ENCODE measurements at places on chromosomes 12 and 14.

DNA sequence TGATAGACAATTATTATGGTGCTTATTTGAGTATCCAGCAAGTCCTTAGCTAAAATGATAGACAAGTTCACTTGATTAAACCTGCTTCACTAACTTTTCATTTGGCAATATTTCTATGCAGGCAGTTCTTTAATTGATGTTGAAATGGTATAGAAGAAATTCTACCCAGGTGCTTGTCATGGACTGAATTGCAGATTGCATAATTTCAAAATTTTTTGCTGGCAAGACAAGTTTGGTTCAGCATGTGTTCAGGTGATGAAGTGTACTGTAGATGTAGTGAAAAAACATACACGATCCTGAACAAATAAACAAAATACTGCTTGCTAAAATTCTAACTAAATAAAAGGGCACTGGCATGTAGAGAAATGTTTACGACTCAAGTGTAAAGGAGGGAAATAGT lies 189.0 kb downstream of the FOXA1 start:
- no peak for DNase-seq

DNA sequence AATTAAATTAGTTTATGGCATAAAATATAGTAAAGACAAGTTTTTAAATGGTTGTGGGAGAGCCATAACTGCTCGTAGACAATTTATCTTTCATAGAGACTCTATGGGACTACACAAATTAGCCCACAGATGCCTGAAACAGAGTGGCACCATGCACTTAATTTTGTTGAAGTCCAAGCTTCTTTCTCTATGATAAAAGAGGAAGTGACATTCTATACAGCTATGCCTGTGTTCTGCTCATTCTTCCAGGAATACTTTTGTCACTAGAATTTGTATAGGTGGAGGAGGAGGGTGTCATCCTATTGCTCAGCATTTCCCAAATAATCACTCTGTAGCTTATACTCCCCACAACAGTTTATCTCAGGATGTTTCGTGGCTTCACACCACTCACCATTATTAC lies 43.7 kb upstream of the KICS2 start:
- DNase-seq: no peak

GRCh38 chr12:26287671-26288381 lies 92.5 kb downstream of the SSPN start:
- no peak for DNase-seq

DNA sequence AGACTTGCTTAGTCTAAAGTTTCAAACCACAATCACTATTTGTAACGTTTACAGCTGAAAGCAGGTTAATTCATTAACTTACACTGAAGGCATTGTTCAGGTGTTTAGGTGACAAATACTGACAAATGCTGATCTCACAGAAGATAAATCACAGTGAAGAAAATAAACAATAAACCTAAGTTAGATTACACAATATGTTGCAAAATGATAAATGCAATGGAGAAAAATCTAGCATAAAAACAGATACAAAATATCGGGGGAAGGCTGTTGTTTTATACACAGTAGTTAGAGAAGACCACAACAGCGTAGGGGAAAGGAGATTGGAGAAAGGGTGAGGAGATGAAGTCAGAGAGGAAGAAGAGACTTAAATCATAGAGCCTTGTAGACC lies 3.0 kb downstream of the SCAF11 start:
- no peak for DNase-seq

DNA sequence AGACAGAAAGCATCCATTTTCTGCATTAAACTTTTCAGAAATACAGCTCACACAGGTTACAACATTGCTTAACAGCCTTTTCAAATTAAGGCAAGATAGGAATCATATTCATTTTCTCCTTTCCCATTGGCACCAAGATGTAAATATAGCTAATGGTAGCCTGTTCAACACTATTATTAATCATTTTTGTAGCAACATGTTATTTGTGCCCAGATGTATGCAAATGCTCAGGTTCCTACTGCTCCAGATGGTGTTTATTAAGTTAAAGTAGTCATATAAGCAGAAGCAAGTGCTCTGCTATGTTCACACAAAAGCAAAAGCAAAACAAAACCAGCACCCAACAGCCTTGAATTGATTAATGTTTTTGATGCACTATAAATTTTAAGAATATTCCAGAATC lies 1110.6 kb downstream of the SLC6A15 start:
- DNase-seq: no peak

DNA sequence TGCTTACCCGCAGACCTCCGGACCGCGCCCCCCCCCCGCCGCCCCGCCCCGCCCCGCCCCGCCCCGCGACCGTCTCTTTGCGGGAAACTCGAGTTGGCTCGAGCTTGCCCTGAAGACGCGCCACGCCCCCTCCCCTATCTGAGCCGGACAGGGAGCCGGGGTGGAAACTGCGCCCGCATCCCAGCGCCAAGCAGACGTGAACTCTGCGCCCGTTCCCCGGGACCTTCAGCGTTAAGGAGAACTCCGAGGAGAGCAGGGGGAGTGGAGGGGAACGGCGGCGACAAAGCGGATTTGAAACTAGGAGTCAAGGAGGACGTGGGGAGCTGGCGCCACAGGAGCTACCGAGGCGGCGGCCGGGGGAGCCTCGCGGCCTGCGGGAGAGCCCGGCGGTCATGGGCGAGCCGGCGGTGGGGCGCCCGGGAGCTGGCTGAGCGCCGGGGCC lies at the start of gene KCNK13:
TSS of gene KCNK13 (plus strand) at position 310 of the 442 bp plus-strand sequence. CDS start 212 bp downstream, outside the sequence.
- peak; percentile 52 for DNase-seq

DNA sequence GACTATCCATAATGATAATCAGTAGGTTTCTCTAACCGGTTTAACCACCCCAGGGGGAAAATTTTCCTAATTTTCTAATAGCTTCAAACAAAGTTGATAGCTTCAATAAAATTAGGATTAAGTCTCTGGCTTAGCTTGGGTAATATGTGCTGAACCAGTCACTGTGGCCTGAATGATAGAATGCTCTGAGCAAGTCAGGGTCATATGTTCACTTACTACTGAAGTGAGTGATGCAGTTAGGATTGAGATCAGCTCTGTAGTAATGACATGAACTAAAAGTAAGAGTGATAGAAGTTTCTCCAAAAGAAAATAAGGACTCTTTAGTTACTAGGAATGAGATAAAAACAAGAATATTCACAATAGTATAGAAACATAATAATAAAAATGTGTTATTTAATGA lies 32.6 kb downstream of the ETNK1 start:
- no peak for DNase-seq
